ENCODE measurements at places on chromosomes 11 and 22.
A peak's percentile ranks its signal among the peaks of the same experiment; 100 is the strongest.

- DNase-seq, result no peak
Observed at GRCh38 chr11:12249590-12250260, 127.6 kb upstream of the PARVA start.

- DNase-seq, result no peak
Observed at GRCh38 chr11:44980533-44981427, 30.1 kb upstream of the TP53I11 start.

DNA sequence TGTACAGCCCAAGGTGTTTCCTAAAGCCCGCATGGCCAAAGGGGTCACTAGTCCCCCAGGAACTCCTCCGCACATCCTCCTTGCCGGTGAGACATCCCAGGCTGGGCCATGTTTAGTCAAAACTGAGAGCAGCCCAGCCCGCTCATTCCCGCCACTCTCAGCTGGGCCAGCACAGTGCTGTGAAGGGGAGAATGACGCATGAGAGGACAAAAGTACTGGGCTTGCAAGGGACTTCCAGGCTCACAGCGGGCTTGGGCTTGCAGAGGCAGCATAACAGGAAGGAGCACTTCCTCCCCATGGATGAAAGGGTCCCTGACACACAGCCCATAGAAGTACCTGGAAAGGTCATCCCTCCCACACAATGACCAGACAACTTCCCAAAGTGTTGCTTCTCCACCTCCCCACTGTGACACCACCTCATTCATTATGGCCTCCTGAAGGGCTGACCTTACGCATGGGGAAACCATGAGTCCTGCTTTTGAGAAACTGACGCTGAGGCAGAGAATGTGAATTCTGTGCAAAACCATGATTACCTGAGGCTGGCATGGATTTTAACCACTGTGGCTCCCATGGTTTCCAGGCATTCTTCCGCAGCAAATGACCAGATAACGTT, 19.1 kb downstream of the ETS1 start:
- DNase-seq, result no peak

- no peak for DNase-seq
Observed at GRCh38 chr11:2914455-2915195, 14.6 kb downstream of the PHLDA2 start.

GRCh38 chr11:117731722-117732290, 65.2 kb downstream of the DSCAML1 start:
- no peak for DNase-seq

DNA sequence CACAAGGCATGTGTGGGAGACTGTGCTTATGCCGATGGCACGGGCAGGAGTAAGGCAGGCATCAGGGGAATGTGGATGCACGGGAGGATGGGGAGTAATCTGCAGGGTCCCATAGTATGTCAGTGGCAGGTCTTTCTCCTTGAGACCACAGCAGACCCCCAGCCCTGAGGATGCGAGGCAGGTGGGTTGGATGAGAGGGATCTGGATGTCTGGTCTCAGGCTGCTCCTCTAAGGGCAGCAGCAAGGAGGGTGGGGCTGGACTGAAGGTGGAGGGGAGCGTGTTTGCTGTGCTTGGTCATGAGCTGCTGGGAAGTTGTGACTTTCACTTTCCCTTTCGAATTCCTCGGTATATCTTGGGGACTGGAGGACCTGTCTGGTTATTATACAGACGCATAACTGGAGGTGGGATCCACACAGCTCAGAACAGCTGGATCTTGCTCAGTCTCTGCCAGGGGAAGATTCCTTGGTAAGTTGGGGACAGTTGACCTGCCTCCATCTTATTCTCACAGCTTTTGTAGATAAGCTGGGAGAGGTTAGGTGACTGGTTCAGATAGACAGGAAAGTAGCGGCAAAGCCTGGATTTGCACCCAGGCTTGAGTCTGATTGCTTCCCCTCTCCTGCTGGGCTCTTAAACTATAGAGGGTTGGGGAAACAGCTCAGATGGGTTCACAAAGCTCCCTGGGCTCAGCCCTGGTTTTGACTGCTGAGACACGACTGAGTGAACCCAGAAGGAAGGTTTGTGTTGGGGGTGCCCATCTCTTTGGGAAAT, at the start of gene APOL1:
Gene APOL1, plus strand, starts transcription at position 380 of the 769 bp plus-strand sequence. CDS start 1,823 bp downstream, outside the sequence.
- peak; percentile 78 for DNase-seq

DNA sequence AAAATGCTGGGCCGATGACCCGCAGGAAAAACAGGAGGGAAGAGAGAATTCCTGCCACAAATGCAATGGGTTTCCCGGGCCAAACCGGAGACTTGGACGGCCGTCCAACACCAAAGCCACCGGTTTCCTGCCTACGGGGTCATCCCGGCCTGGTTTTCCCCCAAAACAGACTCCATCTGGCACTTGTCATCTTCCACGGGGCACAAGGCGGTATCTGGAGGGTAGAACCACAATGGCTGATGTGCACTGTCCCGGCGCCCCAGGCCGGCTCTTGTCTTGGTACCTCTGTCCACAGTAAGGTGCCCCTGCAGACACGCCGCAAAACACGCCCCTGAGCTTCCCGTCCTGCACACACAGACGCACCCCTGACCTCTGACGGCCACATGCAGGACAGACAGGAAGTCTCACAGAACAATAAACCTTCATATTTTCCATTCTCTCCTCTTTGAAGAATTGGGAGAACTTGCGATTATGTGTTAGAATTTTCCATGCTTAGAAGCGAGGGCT, 20.1 kb downstream of the CELSR1 start:
- no peak for DNase-seq

DNA sequence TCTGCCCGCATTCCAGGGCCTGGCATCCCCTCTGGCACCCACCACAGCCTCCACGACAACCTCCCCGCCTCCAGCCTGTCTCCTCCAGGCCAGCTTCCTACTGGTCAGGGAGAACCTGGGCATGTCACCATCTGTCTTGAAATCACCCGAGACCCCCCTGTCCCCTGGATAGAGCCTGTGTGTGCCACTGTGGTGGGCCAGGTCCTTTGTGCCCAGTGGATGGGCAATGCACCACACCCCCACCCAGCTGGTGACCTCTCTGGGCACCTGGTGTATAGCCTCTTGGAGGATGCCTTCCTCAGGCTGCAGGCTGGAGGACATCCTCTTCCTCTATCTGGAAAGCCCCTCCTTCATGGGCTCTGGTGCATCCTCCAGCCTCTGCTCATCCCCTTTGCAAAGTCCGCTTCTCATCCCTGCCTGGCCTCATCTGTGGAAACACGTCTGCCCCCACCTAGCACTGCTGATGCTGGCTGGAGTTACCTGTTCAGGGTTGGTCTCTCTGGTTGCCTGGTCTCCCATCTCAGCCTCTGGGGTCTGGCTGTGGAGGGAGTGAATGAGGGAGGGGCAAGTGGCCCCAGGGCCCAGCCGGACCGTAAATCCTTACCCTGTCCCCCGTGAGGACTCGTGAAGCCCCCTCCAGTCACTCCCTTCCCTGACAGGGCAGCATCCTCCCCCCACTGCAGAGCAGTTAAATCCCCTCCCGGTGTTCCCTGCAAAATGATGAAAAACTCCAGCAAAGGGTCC, 589.6 kb downstream of the TBC1D22A start:
- DNase-seq, result no peak

DNA sequence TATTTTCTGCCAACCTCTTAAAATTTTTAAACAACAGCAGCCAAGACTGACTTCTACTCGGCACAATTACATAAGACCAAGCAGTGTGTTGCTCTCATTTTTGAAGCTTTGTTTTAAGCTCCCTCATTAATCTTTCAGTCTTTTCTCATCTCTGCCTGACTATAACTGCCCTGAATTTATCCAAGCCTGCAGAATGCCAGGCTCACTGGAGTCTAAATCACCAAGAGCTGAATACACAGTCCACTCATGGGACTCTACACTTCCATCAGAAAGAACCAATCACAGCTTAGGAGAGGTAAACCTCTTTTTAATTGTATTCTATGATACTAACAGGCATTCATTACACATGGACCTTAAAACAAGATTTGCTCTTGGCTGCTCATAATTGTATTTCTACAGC, 178.7 kb downstream of the CADM1 start:
- DNase-seq, result no peak

DNA sequence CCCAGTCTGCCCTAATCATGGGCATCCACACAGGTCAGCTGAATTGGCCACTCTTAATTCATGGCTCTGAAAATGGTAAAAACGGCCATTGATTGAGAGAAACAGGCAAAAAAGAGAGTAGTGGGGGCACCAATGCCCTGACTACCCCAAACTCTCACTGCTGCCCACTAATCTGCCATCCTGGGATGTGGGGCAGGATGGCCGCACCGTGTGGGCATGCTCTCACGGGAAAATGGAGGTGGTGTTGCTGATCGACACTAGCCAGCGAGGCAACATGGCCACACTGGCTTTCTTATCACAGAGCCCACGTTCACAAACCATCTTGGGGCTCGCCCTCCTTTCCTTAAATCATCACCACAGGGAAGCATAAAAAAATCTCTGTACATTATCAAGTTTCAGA, 11.2 kb upstream of the TUB start:
- DNase-seq, result no peak

DNA sequence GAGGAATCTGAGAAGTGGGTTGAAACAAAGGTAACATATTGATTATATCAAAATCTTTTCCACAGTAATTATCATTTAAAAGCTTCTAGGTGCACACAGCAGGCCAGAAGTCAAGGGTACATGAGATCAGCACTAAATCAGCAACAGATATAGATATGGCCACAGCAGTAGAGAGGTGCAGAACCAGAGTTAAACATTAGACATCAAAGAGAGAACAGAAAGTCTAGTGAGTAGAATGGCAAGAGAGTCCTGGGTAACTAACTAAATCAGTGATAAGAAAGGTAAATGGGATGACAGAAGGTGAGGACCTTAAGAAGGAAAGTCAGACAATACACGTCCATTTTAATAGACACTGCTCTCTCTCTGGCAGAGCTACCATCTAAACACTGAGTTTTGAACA, 119.5 kb upstream of the GRIA4 start:
- no peak for DNase-seq

DNA sequence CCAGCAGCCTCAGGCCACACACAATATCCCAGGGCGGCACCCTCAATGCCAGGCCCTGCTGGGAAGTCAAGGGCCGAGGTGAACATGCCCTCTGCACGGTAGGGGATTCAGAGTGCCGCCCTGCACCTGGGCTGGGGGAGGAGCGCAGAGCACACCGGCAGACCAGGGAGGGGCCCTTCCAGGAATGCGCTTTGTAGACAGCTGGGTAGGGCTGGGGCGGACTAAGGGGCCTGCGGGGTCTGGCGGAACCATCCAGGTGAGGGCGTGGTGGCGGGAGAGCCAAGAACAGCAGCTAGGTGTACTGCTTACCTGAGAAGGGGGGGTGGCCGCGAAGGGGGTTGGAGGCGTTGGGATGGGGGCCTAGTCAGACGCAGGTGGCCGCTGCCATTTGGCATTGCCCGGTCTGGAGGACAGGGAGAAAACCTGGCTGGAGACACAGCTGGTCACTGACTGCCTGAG, 26.0 kb downstream of the DUSP8 start:
- no peak for DNase-seq

- no peak for DNase-seq
Observed at GRCh38 chr11:62273284-62273683, 3.3 kb downstream of the SCGB2A2 start.

DNA sequence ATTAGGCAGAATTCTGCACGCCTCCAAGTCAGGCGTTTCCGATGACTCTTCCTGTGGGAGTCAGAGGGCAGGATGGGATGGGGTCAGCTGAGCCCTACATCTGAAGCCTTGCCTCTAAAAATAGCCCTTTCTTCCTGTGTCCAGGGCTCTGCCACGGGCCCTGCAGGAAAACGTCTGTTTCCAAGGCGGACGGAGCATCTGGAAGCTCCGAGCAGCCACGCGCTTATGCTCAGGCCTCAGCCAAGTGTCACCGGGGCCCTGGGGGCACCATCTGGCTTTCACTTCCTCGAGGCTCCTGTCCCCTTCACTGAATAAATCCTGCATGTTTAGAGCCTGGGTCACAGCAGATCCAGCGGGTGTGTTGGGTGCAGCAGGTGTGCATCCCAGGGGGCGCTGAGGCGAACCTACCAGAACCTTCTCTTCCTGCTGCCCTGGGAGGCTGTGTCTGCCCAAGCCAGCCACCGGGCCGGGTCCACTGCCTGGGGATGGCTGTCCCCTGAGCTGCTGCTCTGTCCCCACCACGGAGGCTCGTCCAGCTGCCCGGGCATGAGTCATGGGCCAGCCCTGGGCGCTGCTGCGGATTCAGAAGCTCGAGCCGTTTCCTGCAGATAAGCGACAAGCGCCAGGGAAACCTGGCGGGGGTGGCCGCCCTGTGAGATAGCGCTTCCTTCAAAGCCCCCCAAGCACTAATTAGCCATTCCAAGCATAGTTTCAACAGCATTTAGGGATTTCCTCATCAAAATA, 32.0 kb upstream of the LINC01488 start:
- peak; percentile 98 for DNase-seq

DNA sequence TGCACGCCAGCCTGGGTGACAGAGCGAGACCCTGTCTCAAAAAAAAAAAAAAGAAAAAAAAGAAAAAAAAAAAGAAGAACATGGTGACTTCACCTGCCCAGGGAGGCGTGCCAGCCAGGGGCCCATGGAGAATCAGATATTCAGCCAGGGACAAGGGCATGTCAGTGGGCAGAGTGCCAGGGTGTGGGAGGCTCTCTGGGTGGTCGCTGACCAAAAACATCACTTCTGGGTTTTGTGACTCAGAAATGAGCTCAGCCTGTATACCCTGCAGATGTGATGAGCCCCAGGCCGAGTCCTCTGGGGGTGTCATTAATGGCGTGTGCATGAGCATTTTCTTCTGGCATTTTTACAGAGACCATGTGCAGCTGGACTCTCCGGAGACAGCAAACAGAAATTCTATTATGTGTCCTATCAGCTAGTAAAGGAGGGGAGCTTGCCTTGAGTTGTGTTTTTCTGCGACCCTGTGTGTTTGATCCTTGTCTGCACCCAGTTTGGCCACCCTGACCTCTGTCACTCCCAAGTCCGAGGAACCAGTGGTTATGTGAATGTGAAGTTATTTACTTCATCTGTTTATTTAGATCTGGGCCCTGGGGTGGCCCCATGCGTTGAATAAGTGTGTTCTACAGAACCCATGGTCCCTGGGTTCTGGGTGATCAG, 53.6 kb downstream of the BCR start:
- DNase-seq, result peak; percentile 72

- DNase-seq, result no peak
Observed at GRCh38 chr11:2077061-2077802, 62.0 kb downstream of the IGF2 start.

DNA sequence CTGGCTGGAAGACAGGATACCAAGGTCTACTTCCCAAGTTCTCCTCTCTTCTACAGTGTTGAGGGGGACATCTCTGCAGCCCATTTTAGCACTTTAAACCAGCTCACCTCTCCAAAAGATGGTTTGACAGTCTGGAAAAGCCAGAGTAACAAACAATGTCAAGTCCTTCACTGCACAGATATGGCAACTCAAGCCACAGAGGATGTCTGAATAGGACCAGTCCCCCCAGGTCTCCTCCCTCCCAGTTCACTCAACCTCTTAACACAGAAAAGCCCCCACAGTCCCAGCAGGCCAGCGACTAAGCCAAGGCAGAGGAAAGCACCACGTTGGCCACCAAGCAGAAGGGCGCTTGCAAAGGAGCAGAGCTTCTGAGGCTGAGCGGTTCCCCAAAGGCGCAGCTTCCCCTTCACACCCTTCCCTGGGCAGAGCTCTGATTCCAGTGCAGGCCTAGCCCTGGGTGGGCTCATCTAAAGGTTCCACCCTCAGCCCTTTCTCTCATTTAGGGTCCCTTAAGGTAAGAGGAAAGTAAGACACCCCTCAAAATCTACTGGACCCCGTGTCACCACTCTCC, 62.7 kb downstream of the PAK1 start:
- DNase-seq, result peak; percentile 59

GRCh38 chr11:14249121-14249963, 109.6 kb downstream of the RRAS2 start:
- DNase-seq, result peak; percentile 60

Measured in common myeloid progenitor, CD34-positive (primary cell).